ENCODE measurements at places on chromosomes 7 and 10.

GRCh38 chr10:130474591-130474990, 338.4 kb downstream of the GLRX3 start:
- DNase-seq = no peak

- DNase-seq = no peak
These were observed 3.2 kb downstream of the UFSP1 start for GRCh38 chr7:100886142-100886935.

DNA sequence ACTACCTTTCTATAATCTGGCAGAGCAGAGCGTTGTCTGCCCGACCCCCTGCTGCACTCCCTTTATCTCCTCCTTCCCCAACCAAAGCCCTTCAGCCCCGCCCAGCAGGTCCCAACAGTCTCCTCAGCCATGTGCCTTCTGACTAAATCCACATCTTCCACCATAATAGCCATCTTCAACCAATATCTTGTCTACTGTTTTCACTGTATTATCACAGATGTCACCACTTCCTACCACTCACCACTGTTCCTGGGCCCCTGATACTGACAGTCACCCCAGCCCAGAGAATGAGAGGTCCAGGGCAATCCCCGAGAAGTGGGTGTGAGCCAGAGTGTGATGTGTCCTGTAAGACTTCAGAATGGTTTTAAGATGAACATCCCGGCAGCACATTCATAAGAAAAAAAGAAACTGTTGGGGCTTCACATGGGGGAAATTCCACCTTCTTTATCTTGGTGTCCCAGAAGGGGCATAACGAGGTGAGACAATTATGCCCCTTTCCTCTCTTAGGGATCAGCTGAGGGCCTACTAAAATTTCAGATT, 25.3 kb downstream of the CCDC6 start:
- no peak for DNase-seq

- peak; percentile 48 for DNase-seq
These were observed 103.1 kb upstream of the RHOBTB1 start for GRCh38 chr10:61047081-61047480.

GRCh38 chr7:74030861-74031260, 2.9 kb downstream of the ELN start:
- DNase-seq = no peak

DNA sequence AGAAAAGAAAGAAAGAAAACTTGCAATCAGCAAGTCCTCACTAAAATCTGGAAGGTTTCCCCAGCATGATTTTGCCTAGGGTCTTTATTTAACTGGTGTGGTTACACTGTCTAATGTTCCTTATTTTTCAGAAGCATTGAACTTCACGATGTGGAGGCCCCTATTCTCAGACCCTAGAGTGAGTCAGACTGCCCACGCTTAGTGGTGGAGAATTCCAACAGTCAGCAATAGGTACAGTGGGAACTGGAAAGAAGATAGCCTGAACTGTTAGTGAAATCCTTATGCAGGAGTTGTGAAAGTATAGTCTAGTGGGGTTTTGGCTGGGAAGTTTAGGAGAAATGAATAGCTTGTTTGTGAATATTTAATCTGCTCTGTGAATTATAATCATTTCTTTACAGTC, 115.0 kb downstream of the FZD1 start:
- DNase-seq = no peak

- DNase-seq = no peak
These were observed 364.7 kb upstream of the POM121L12 start for GRCh38 chr7:52670608-52671225.

DNA sequence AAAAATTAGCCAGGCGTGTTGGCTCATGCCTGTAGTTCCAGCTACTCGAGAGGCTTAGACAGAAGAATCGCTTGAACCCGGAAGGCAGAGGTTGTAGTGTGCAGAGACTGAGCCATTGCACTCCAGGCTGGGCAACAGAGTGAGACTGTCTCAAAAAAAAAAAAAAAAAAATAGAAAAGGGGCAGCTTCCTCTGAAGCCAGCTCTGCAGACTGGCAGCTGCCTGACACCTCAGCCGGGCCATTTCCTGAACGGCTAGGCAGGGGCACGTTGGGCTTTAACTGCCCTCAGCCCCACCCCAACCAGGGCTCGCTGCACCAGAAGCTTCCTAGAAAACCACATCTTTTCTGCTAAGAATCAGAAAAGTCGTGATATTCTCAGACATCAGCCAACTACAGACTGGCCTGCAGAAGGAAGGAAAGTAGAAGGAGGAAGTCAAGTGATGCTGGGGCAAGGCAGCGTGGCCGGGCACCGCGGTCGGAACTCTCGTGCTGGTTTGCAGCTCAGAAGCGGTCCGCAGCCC, 38.0 kb downstream of the PRKAG2 start:
- DNase-seq = no peak

GRCh38 chr7:135661311-135662122, 797 bp upstream of the STMP1 start:
- no peak for DNase-seq

DNA sequence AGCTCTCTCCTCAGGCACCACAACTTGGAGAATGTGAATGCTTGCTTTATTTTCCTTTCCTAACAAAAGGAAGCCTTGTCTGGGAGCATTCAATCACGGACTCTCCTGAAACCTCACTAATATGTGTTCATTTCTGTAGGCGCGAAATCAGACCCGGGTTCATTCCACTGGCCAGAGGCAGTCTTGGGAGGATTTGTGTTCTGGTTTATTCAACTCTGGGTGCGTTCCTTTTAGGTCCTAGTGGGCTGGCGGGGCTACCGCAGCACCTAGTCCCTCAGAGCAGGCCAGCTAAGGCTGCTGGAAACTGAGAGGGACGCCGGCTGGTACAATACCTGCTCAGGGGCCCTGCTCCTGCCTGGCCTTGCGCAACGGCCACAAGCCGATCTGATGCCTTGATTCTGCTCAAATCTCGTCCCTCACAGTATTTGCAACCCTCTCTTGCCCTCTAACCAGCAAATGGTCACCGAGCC, 7.5 kb downstream of the HOXA4 start:
- no peak for DNase-seq

DNA sequence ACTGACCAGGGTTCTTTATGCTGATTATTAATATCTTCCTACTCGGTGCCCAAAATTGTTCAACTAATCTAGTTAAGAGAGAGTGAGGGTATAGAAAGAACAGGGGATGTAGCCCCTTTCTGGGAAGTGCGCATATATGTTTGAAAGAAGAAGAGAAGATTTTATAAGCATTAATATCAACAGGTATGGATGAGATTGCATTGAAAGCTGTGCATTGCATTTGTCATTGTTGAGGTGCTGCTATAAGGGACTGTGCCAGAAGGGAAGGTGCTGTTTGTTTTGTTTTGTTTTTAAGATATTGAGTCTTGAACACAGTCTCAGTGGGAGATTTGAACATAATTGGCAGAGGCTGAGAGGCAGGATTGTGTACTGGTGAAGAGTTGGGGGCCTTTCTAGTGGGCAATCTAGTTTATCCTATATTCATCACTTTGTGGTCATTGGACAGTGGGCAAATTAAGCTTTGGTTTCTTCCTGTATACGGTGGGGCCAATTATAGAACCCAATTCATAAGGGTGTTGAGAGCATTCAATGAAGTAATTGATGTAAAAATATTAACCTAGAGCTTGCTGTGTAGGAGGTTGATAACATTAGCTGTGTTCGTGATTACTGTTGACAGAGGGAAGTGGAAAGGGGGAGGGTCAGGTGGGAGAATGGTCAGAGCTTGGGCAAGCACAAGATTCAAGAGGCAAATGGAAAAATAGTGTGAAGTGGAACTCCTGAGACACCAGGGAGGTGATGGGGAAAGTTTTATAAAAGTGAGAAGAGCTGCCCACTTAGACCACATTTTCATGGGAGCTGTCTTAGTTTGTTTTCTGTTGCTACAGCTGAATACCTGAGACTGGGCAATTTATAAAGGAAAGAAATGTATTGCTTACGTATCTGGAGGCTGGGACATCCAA, 19.9 kb upstream of the PCGF5 start:
- DNase-seq = no peak

DNA sequence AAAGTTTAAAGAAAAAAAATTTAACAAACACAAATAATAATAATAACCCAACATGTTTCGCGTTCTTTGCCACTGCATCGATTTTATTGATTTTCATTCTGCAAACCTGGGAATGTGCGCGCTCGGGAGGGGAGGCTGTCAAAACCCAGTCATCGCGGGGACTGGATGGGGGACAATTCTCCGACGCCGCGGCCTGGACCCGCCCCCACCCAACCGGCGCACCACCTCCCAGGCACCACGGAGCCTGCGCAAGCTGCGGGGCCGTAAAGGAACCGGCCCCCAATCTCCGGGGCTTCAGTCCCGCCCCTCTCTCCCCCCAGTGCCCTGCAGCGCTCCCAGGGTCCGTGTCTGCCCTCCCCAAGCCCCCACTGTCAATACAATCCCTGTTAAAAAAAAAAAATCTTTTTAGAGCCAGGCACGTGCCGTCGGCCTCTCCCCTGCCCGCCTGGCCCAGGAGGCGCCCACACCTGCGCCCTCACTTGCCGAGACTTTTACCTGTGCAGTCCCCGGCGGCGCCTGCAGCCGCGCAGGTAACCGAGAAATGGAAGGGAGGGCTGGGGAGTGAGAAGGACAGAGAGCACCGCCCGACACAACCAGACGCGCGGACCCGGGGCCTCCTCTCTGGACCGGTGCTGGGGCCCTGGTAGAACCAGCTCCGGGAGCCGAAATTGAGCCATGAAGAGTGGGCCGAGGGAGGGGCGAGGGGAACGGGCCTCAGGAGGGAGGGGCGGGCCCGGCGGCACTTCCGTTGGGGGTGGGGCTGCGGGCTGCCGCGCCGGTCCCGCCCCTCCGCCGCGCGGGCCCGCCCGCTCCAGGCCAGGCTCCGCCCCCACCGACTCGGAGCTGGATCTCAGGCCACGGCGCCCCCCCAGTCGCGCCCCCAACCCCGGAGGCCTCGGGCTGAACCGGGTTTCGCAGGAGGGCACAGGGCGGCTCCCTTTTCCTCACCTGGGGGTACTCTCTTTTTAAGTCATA, 7.6 kb upstream of the ZNF503 start:
- no peak for DNase-seq

DNA sequence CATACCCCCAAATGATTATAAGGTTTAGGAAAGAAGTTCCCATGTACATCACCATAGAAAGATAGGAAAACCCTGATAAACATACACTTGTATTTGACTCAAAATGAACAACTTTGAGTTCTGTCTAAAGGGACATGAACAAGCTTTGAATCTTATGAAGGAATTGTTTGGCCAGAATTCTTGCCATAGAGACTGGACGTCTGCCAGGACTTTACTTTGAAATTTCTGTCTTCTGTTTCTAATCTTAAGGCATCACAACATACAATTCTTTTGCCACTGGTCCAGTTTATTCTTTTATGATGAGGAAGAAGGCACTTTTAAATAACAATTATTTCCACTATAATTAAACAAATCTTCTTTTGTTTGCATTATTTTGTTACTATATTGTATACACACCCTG, 26.2 kb upstream of the CYP26C1 start:
- no peak for DNase-seq

- no peak for DNase-seq
These were observed 23.4 kb downstream of the IRF5 start for GRCh38 chr7:128961030-128961659.

DNA sequence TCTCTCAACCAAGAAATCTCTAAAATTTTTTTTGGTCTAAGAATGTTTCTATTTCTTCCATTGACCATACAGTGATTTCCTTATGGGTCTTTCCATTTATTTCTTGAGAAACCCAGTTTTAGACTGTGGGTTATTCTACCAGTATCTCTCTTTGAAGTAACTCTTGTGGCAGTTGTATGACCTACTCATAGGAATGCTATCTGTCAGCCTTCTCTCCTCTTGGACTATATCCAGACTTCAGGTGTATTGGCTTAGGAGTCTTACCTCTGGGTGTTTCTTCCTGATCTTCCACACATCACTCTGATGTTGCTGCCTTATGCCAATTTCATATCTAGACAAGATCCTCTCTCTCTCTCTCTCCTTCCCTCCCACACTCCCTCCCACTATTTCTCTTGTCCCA, 178.1 kb downstream of the BMPER start:
- no peak for DNase-seq

GRCh38 chr7:100465702-100466311, 1.7 kb upstream of the SPACDR start:
- DNase-seq = no peak

DNA sequence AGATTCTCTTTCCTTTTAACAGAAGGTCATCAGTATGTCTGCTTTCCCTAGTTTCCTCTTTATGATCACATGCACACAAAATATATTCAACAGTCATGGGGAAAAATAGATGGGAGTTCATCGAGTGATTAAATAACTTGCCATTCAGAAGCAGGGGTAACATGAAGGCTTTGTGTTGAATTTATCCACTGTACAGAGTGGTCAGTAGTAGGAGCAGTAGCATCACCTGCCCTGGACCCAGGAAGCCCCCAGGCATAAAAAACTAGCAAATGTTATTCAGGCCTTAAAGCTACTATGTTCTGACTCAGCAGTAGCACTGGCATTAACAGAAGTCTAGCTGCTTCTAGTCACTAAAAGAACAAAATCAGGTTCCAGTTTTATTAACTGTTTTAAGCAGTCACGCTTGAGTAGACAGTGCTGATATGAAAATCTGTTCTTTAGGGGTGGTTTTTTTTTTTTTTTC, 31.4 kb upstream of the FAM133B start:
- DNase-seq = no peak

GRCh38 chr7:36207451-36208291, 54.6 kb downstream of the EEPD1 start:
- no peak for DNase-seq

- no peak for DNase-seq
These were observed 6.8 kb downstream of the AUTS2 start for GRCh38 chr7:69605070-69605469.

DNA sequence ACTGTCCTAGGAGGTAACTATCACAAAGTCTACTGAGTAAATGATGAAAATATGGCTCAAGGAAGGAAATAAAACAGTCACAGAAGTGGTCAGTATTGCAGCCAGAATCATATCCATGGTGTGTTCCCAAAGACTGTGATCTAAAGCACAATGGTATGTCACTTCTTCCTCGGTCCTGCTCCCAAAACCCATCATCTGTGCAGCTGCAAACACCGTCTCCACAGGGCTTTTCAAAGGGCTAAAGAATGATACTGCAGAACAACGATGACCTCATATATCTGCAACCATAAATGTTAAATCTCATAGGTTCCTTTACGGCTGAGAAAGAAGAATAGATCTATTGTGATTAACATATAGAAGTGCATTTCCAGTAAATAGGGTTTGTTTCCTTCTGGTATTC, 465.0 kb downstream of the GRID1 start:
- no peak for DNase-seq

- DNase-seq = no peak
These were observed 27.9 kb upstream of the MGAM2 start for GRCh38 chr7:142083605-142084004.

GRCh38 chr10:7045891-7046599, 364.8 kb downstream of the SFMBT2 start:
- no peak for DNase-seq

- no peak for DNase-seq
These were observed 2.1 kb upstream of the CCDC126 start for GRCh38 chr7:23594879-23595604.

All from right renal pelvis (tissue), 4 donors.